ENCODE measurements at places on chromosomes 12 and 14.

DNA sequence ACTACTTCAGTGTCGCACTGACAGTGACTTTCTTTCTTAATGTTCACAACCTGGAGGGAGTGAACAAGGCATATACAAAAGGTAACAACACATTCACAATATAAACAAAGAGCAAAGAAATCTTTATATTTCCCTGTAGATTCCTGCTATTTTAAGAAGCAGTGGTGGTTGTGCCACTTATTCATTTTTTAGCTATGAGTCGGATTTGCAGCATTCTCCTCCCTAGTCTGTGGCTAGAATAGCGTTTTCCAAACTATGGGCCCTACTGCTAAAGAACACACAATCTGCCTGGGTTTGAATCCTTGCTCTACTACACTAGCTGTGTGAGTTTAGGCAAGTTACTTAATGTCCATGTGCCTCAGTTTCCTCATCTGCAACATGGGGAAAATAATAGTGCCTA is 18.6 kb upstream of the MDM1 start:
- DNase-seq = no peak

DNA sequence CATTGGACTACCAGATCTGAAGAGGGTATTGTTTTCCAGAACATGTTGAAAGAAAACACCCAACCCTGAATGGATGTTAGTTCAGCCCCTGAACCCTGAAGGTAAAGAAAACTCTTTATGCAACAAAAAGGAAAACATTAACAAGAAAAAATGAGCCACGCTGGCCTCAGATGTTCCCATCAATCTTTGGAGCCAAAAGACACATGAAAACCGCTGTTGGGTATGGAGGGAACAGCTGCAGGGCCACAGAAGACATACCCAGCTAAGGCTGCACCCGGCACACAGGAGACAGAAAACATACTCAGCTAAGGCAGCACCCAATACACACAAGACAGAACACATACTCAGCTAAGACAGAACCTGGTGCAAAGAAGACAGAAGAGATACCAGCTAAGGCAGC is 51.3 kb upstream of the GALNT9 start:
- no peak for DNase-seq

- no peak for DNase-seq
Measured at GRCh38 chr12:104719700-104720338, 238.3 kb downstream of the SLC41A2 start.

DNA sequence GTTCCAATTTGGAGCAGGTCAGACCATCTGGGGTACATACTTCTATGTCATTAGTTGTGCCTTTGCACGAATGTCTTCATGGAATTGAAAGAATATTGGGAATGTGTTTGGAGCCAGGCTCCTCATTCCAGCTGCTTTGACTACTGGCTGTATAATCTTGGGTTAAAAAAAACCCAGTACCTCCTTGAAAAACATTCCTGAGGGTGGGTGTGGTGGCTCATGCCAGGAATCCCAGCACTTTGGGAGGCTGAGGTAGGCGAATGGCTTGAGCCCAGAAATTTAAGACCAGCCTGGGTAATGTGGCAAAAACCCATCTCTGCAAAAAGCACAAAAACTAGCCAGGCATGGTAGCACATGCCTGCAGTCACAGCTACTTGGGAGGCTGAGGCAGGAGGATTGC is 125.6 kb downstream of the TTC8 start:
- no peak for DNase-seq

GRCh38 chr14:91377700-91378652 is 39.6 kb downstream of the CCDC88C start:
- DNase-seq = no peak

DNA sequence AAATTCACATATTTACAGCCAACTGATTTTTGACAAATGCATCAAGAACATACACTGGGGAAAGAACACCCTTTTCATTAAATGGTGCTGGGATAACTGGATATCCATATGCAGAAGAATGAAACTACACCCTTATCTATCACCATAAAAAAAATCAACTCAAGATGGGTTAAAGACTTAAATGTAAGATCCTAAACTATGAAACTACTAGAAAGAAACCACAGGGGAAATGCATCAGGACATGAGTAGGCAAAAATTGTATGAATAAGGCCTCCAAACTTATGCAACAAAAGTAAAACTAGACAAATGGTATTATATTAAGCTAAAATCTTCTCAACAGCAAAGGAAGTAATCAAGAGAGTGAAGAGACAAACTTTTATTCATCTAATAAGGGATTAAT is 242.6 kb downstream of the CPNE8 start:
- no peak for DNase-seq

DNA sequence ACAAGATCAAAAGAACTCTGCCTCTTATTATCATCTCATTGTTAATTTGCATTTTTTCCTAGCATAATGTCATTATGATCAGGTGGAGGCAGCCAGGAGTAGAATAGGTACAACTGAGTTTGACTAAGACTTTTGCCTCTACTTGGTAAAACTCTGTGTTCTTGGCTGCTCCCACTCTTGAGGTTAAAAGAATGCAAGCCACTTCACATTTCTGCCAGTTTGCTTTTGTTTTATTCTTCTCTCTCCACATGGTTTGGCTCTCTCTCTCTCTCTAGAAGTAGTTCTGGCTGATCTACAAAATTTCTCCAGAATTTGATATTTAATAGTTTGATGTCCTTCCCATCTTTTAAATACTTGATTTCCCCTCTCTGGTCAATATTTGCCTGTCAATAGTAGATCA is 170.7 kb upstream of the E2F7 start:
- no peak for DNase-seq

- no peak for DNase-seq
Measured at GRCh38 chr12:102423462-102423861, 56.9 kb downstream of the IGF1 start.
